GM12864 (cell line): ENCODE measurements at places on chromosomes 5 and 9.
A peak's percentile ranks its signal among the peaks of the same experiment; 100 is the strongest.

GRCh38 chr5:108726446-108727235, 21.1 kb upstream of the FER start:
- no peak for DNase-seq

- DNase-seq = no peak
These were observed 319.8 kb downstream of the HCN1 start for GRCh38 chr5:45376417-45376816.

DNA sequence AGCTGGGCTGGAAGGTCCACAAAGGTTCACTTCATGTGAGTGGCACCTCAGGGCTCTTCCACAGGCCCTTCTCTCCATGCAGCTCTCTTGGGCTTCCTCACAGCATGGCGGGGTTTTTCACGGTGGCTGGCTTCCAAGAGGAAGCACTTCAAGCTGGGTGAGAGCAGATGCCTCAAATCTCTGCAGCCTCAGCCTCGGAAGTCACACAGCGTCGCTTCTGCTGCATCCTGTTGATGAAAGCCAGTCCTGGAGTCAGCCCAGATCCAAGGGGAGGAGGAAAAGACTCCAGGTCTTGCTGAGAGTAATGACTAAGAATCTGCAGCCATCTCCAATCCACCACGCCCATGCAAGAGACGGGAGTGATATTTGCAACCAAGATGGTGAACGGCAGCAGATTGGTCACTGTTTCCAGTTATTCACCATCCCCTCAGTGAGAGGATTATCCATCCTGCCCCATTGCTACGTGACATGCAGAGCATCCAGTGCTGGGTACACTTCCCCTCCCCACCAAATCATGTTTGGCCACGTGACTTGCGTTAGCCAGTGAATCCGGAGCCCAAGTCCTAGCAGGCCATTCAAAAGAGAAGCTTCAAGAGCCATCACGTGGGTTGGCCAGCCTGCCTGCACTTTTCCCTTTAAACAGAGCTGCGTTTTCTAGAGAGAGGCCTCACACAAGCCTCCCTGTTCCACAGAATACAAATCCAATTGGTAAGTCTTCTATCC, 173.9 kb downstream of the C9orf50 start:
- DNase-seq = no peak

GRCh38 chr9:31519011-31519410, 865.4 kb upstream of the ACO1 start:
- DNase-seq = peak; percentile 31

GRCh38 chr5:132677191-132677590, 3.4 kb downstream of the IL4 start:
- no peak for DNase-seq

DNA sequence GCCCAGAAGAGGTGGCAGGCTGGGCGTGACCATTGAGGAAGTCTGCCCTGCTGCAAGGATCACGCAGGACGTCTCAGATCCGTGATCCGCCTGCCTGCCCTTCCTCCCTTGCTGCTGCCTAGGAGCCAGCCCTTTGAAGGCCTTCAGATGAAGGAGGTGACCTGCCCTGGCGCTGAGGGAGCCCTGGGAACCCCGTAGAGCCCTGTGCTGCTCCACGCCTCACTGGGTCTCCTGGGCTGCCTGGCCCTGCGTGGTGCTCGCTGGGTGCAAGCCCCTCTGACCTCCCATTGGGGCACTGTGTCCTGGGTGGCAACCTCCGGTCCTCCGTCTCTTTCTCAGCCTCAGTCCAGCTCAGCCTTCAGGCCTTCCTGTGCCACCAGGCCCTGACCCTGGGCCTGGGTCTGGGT, 295.3 kb upstream of the IRX4 start:
- DNase-seq = no peak

- DNase-seq = no peak
These were observed 126.7 kb downstream of the FOXD1 start for GRCh38 chr5:73321757-73322436.

- DNase-seq = no peak
These were observed 576.7 kb downstream of the PTPRD start for GRCh38 chr9:10036095-10036494.

DNA sequence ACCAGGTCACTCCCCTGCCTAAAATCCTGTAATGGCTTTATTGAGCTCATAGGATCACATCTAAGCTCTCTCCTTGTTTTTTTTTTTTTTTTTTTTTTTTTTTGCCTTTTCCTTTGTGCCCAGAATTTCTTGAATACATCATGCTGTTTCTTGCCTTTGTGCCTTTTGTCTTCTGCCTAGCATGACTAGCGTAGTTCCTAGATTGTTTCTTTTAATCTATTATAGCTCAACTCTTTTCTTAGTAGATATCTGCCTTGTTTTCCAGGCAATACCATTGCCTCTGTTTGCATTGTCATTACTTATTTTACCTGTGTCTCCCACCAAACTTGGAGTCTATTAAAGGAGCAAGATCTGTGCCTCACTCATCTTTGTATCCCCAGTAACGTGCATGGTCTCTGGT, 106.1 kb upstream of the C9orf72 start:
- no peak for DNase-seq

GRCh38 chr9:37038302-37038942, 4.4 kb upstream of the PAX5 start:
- DNase-seq = no peak

GRCh38 chr5:71938895-71939294, 168.4 kb upstream of the MAP1B start:
- no peak for DNase-seq

DNA sequence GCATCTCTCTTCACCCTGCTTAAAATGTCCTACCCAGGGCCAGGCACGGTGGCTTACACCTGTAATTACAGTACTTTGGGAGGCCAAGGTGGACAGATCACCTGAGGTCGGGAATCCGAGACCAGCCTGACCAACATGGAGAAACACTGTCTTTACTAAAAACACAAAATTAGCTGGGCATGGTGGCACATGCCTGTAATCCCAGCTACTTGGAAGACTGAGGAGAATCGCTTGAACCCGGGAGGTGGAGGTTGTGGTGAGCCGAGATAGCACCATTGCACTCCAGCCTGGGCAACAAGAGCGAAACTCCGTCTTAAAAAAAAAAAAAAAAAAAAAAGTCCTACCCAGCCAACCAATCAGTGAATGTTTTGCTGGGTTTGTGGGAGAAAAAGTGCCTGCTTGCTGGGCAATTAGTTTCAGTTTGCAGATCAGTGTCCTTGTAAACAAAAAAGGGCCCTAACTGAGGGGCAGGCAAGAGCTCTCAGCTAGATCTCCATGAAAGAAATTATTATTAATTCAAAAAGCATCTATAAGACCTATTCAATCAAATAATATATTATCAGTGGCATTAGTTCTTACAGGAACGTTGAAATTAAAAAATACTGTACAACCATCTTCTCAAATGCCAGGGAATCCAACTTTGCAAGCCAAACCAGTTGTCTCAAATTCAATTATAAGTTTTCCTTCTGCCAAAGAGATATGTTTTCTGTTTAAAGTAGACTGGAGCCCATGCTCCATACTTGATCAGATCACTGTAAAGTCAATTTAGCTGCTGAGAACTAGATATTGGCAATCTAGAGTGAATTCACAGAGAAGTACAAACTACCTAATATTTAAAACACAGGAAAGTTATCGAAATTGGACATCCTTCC, 3.9 kb downstream of the MEGF9 start:
- peak; percentile 70 for DNase-seq

DNA sequence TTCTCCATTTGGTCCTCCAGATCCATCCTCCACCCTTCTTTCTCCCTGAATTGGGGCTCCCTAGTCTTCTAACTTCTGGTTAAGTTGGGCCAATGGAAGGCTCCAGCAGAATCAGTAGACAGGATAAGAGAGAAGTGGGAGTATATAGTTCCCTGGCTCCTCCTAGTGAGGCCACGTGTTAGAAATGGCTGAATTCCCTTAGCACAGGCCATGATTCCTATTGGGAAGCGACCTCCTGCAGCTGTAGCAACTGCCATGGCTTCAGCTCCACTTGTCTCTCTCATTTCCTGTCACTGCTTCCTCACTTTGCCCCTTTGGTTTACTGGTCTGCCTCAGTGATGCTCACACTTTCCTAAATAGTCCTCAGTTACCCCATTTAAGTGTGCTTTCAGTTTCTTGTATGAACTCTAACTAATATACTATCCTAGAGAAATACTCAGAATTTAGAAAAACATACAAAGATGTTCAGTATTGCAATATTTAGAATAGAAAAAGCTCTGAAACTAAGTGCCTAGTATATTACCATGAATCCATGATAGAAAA, 104.8 kb upstream of the SMARCA2 start:
- DNase-seq = no peak

- DNase-seq = no peak
These were observed 5.0 kb upstream of the QRFP start for GRCh38 chr9:130901498-130902203.

DNA sequence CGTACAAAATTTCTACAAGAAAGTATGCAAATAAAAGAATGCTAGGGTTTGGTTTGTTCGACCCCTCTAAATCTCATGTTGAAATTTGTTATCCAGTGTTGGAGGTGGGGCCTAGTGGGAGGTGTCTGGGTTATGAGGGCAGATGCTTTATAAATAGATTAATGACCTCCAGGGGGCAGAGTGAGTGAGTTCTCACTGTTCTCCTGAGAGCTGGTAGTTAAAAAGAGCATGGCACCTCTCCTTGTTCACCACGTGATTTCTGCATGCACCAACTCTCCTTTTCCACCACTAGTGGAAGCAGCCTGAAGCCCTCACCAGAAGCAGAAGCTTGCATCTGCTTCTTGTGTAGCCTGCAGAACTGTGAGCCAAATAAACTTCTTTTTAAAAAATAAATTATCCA, 50.4 kb upstream of the FAM170A start:
- peak; percentile 21 for DNase-seq

GRCh38 chr9:96500696-96501632, 51.0 kb downstream of the HABP4 start:
- no peak for DNase-seq

GRCh38 chr9:99158629-99159028, 53.7 kb downstream of the TGFBR1 start:
- DNase-seq = no peak
